ENCODE measurements at places on chromosomes 12 and 14. TPM values are rescaled to one million over a fixed set of nuclear protein-coding genes. Genes with fewer than 3 reads are reported as not detected.

GCH1 gene
- total RNA-seq = 3.9 TPM

CELA1 gene
- total RNA-seq = not detected

SMIM10L1 gene
- 8.2 TPM for total RNA-seq

IL22 gene
- total RNA-seq = not detected

BLTP3B gene
- total RNA-seq = 15.6 TPM

DDX47 gene
- total RNA-seq = 73.6 TPM

TMEM132D gene
- not detected for total RNA-seq

MYRFL gene
- total RNA-seq = 0.07 TPM

LMNTD1 gene
- not detected for total RNA-seq

FGF23 gene
- not detected for total RNA-seq

HOXC10 gene
- total RNA-seq = 2.8 TPM

APEX1 gene
- 263 TPM for total RNA-seq
